ENCODE measurements at places on chromosomes 4 and X.
A peak's percentile ranks its signal among the peaks of the same experiment; 100 is the strongest.

DNA sequence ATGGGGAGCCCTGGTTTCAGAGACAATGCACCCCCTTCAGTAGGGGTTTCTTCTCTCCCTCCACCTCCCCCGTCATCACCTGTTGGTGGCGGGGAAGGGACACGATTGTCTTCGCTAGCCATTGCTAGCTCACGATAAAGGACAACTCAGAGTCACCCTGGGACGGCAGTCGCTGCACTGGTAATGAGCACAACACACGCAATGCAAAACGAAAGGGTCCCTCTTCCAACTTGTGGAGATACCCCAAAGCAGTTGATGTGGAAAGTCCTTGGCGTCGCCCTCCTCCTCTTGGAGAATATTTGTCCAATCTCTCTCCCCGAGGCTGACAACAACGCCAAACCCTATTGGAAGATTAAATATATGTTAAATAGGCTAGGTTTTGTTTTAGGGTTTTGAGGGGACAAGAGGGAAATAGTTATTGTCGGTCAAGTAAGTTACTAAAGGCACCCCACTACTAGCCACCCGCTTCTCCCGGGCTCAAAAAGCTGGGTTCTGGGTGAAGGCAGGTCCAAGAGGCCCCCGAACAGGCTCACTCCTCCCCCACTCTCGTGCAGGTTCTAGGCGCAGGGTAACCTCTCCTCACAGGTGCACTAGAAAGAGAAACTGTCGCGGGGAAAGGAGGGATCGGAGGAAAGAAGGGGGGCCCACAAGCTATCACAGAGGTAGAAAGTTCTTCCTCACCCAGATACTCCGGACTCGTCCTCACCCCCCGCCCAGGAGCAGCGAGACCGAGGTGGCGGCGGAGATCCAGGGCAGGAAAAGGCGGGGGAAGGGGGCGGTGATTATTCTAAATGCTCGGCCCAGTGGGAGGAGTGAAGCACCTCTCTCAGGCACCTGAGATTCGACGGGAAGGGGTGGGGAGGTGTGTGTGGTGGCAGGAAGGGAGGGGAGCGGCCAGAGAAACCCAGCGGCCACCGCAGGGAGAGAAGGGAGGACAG lies at the start of gene LRBA:
LRBA (minus strand) TSS at position 764 of the 938 bp plus-strand sequence; CDS start at position 122, 642 bp downstream.
- peak; percentile 81 for DNase-seq

DNA sequence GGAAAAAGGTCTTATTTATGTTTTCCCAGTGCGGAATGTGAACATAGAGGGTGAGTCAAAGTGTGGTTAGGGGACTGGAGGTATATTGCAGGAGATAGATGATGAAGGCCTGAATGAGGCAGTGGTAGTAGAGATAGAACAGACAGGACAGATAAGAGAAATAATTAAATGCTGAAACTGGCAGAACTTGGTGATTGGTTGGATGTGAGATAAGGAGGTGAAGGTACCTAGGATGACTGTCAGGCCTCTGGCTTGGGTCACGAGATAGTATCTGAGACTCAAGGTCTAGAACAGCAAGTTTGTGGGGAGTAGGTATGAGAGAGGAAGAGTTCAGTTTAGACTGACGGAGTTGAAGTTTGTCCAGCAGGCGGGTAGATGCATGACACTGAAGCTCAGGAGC lies 3.5 kb downstream of the MND1 start:
- DNase-seq: no peak

GRCh38 chr4:180058691-180059215 lies 2184.4 kb upstream of the TENM3 start:
- peak; percentile 76 for DNase-seq

GRCh38 chr4:129094347-129094746 lies 1.0 kb upstream of the SCLT1 start:
- DNase-seq: no peak

DNA sequence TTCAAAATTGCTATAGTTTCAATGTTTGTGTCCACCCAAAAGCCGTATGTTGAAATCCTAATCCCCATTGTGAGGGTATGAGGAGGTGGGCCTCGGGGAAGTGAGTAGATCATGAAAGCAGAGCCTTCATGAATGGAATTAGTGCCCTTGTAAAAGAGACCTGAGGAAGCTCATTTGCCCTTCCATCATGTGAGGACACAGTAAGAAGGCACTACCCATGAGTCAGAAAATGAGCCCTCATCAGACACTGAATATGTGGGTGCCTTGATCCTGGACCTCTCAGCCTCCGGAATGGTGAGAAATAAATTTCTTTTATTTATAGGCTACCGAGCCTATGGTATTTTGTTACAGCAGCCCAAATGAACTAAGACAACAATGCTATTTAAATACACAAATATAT lies 57.7 kb upstream of the EFHC2 start:
- DNase-seq: no peak

- no peak for DNase-seq
Measured at GRCh38 chr4:111778543-111778942, 366.7 kb upstream of the FAM241A start.

- no peak for DNase-seq
Measured at GRCh38 chrX:134883137-134883700, 107.6 kb upstream of the SMIM10 start.

- no peak for DNase-seq
Measured at GRCh38 chr4:20351360-20352162, 99.9 kb downstream of the SLIT2 start.

GRCh38 chr4:86300516-86300915 lies 59.3 kb downstream of the MAPK10 start:
- DNase-seq: no peak

GRCh38 chr4:10758906-10759305 lies 74.3 kb upstream of the CLNK start:
- DNase-seq: no peak

- no peak for DNase-seq
Measured at GRCh38 chr4:96766359-96766758, 926.5 kb downstream of the PDHA2 start.

- DNase-seq: no peak
Measured at GRCh38 chrX:102560423-102561068, 38.8 kb upstream of the ARMCX5 start.

DNA sequence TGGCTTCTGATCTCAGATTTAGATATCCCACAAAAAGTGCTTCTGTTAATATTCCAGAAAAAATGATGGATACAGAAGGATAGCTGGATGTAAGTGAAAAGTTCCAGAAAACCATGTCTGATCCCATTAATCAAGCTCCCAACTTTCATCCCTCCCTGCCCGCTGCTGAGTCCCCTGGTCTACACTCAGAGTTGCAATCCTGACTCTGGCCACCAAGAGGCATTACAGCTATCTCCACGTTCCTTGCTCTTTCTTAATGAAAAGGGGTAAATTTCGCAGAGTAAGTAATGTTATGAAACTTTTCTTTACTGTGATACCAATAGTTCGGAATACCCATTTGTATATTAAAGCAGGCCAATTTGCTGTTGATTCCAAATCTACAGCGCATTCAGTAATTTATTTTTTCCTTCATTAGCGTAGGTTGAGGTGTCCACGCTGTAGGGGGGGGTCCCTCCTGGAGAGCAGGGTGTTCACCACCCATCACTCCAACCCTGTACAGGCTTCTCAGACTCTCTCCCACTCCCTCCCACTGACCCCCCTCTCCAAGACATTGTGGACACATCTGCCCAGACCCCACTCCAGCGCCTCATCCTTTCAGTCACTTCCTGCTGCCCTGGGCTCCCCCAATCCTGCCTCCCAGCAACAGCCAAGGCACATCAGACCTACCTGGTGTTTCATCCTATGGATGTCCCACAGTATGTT lies 55.1 kb downstream of the RAB40A start:
- no peak for DNase-seq

DNA sequence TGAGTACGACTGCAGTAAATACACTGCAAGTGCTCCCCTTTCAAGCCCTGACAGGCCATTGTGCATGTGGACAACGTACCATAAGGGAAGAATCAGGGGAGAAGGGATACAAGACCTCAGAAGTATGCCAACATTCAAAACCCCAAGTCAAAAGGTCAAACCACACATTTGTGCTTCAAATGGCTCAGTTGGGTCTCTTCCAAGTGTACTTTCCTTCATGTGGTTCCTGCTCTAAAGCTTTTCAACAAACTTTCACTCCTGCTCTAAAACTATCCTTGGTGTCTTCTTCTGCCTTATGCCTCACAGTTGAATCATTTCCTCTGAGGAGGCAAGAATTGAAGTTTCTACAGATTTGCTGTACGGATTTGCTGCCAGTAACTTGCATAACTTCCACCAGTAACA lies 305.7 kb upstream of the SLIT2 start:
- DNase-seq: peak; percentile 23

DNA sequence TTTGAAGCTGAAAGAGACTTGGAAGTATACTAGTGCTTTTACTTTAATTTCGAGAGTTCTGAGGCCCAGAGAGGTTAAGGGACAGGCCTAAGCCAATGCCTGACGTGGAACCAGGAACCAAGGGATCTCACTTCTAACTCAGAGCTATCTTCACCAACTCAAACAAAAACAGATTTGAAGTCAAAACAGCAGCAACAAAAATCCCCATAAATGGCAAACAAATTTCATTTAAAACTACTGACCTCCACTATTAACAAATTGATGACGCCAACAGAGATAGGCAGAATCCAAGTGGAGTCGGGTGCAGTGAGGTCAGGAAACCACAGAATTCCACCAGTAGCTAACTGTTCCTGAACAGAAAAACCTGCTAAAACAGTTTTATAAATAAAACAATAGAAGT lies 5.0 kb downstream of the COX18 start:
- DNase-seq: no peak

DNA sequence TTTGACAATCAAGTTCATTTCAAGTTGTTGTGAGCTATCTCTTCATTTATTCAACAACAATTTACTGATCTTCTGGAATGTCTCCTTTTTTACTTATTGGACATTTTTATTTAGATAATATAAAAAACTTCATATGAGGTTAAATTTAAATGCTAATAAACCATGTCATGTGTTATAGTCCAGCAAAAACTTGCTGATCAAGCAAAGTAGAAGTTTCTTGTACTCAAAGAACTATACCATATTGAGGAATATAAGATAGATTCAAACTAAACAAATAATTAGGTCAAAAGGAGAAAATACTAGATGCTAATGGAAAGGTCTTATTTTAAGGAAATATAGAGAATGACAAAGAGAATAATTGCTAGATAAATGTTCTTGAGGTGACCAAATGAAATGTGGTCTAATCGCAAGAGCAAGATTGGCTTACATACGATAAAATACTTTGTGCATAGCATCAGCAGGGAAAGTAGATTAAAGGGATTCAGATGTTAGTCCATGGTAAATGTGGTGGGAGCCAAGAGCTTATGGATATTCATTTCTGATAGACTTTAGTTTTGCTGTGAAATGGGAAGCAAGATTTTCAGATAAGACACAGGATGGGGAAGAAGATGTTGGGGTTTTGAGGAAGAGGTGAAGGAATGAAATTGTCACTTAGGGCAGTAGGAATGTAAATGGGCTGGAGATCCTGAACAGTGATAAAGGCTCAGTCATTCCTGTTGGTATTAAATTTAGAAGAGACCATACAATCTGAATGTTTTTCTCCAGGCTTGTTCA lies 229.5 kb downstream of the MAPK10 start:
- DNase-seq: no peak

DNA sequence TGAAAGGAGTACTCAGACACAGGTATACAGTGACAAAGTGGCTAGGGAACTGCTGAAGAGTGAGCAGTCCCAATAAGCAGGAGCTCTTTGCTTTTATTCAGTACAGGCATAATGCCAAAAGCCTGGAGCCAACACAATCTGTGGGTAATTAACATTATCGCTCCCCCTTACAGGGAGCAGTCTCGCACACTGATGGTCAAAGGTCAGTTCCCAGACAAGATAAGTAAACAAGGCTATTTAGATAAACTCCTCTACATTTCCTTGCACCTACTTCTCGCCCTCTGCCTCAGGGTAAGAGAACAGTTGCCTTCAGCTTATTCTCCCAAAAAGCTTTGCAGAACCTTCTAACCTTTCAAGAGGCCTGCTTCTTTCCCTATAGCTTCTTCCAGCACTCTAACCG lies 73.9 kb upstream of the TAF9B start:
- no peak for DNase-seq

- no peak for DNase-seq
Measured at GRCh38 chr4:107818301-107818910, 6.3 kb upstream of the SGMS2 start.

DNA sequence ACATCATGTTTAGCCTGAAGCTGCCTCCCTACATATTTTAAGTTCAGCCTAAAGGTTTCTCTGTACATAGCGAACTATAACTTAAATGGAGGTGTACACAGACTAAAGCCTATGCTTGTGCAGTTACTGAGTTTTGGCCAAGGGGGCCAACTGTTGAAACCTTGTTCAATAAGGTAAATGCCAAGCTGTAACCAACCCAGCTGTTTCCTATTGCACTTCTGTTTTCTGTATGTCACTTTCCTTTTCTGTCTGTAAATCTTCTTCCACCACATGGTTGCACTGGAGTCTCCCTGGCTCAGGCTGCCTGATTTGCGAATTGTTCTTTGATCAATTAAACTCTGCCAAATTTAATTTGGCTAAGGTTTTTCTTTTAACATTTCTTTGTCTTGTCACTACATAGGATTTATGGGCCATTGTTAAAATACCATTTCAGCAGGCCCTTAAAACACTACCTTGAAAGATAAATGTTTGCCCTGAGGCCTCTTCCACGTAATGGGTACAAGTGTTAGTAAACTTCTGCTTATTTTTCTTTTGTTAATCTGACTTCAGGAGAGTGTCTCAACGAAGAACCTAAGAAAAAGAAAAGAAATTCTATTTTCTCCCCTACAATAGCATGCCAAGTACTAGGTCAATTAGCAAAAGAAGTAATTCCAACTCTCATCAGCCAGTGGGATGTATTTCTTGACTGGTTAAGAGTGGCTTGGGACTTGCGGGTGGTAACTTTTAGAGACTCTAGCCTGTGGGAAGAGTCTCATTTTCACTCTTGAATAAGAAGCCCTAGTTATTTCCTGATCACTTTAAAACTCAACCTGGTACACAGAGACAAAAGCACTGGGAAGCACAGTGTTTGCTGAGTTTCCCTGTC lies 45.7 kb upstream of the PRSS12 start:
- DNase-seq: no peak

GRCh38 chrX:12946406-12946805 lies 28.5 kb upstream of the TMSB4X start:
- no peak for DNase-seq

- DNase-seq: no peak
Measured at GRCh38 chr4:113637363-113637762, 124.2 kb downstream of the CAMK2D start.

- no peak for DNase-seq
Measured at GRCh38 chr4:144451766-144452450, 194.0 kb upstream of the HHIP start.

DNA sequence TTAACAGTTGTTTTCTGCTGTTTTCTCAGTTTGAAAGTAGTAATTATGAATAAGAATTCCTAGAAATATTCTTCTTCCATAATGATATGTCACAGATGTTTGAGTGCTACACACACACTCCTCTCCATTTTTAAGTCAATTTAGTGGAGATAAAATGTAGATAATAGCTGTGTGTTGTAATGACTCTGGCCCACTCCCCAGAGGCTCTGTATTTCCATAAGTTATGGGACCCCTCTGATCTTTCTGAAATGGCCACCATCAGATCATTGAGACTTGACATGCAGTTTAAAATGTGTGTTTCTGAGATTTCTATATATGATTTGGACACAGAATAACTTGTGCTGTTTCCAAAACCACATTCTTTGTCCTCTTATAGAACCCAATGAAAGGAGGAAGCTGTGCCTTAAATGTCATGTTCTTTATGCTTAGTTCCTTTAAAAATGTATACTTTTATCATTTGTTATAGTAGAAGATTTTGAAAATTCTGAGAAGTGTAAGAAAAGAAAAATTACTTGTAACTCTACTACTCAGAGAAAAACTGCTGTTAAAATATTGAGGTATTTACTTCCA lies 46.4 kb downstream of the GAB1 start:
- DNase-seq: no peak

GRCh38 chrX:51728202-51728601 lies 15.0 kb upstream of the GSPT2 start:
- no peak for DNase-seq

All from femur (tissue), 1 donor.